ENCODE measurements at places on chromosomes 11 and 22.

DNA sequence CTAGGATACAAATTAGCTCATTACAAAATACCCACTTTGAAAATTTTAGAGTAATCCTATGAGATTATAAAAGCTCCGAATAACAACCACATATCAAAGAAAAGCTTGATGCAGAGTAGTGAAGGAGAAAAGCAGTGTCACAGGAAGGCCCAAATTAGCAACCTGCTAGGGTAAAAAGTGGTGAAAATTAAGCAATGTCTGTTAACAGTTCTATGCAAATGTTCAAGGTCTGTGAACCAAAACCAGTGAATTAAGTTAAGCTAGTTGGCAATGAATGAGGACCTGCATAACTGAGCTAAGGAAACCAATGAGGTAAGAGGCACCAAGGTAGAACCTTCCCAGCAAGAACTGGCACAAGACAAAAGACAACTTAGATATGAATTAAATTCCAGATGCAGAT, 29.6 kb downstream of the PRDM10 start:
- DNase-seq: no peak

DNA sequence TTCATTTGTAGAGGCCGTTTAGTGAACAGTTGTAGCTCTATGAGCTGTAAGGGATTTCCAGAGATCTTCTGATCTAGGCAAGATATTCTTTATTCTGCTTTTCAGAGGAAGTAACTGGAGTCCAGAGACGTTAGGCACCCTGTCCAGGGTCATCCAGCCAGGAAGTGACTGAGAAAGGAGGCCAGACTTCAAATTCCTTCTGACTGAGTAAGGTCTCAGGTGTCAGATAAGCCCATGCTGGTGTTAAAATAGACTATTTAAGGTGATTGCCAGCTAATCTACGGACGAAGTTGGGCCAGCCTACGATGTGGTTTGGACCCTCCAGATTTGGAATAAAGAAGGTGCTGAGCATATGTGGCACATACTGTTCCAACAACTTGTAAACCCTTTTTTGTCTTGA, 54.6 kb downstream of the GRIK4 start:
- DNase-seq: no peak

DNA sequence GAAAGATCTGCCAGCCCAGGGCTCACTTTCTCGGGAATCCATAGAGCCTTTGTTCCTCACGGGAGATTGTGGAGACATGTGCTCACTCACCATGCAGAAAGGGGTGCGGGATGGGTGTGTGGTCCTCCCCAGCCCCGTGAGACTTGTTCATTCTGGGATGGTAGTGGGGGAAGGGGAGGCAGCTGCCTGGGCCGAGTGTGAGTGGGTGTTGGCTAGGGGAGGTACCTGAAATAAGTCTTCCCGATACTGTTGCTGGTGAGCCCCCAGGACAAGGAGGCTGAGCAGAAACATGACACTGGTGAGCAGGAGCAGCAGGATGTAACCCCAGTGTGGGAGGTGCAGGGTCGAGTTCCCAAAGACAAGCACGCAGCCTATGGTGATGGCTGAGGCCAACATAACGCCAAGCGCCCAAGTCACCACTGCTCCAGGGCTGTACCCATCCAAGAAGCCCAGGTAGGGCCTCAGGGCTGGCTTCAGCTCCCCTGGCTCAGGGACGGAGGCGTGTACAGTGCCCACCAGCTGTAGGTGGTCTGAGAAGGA, 2.8 kb downstream of the SLC7A4 start:
- no peak for DNase-seq

GRCh38 chr11:96072592-96072991, 148.7 kb upstream of the MTMR2 start:
- DNase-seq: no peak

- no peak for DNase-seq
These were observed 24.6 kb downstream of the FAT3 start for GRCh38 chr11:92249156-92249753.

- no peak for DNase-seq
These were observed 40.4 kb downstream of the RRAS2 start for GRCh38 chr11:14318581-14318981.

- no peak for DNase-seq
These were observed 21.2 kb downstream of the PTPRJ start for GRCh38 chr11:48001438-48002021.

- DNase-seq: no peak
These were observed 16.1 kb upstream of the BRSK2 start for GRCh38 chr11:1373536-1374214.

Measured in esophagus squamous epithelium (tissue), 5 donors.